ENCODE measurements at places on chromosomes 6 and 20.

- no peak for DNase-seq
These were observed 1.6 kb downstream of the ZBTB2 start for GRCh38 chr6:151389618-151390275.

DNA sequence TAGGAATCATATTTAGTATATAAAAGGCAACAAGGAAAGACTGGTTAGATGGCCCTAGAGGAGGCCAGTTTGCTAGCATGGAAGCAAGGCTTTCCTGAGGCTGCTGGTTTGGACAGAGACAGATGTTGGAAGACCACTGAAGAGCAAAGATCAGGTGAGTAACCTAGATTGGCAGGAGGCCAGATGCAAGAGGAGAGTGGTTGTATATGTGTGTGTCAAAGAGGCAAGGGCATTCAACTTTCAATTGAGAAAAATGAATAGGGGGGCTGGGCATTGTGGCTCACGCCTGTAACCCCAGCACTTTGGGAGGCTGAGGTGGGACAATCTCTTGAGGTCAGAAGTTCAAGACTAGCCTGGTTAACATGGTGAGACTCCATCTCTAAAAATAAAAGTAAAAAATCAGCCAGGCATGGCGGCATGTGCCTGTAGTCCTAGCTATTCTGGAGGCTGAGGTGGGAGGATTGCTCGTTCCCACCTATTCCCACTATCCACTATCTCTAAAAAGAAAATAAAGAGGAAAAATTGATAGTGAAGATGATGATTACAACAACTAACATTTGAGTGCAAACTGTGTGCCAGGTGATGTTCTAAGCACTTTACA, 79.8 kb downstream of the PRDM1 start:
- DNase-seq: no peak

DNA sequence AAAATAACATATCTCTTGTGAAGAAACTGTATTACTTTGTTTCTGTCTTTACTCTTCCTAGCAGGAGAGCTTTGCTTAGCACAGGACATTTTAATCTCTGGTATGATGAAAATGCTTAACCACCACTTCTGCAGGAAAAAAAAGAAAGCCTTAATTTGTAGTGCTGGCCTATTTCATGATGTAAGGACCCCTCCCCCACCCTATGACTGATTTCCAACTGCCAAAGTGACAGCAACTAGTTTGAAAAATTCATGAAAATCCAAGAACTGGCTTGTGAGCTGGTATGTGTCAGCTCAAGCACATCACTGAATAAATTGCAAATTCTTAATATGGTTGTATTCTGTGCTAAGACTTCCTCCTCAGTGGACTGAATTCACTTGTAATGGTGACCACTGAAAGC, 125.3 kb downstream of the REV3L start:
- DNase-seq: no peak

- no peak for DNase-seq
These were observed 316.1 kb downstream of the TAF4 start for GRCh38 chr20:61749406-61750075.

DNA sequence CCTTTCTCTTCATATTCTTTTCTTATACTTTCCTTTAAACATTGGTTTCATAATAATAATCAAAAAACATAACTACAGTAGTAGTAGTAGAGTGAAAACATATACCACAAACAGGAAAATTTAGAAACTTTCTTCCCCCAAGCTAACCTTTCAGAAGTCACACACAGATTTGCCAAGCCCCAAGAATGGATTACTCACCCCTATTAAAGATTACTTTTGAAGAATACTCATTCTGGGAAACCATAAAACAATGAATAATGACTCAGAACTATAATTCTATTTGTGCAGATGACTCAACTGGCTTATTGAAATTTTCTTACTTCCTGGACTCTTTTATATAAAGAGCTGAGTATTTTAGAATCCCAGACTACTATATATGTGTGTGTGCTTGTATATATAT, 119.4 kb upstream of the GJE1 start:
- DNase-seq: no peak

GRCh38 chr20:35363190-35363589, 48.6 kb downstream of the UQCC1 start:
- no peak for DNase-seq

DNA sequence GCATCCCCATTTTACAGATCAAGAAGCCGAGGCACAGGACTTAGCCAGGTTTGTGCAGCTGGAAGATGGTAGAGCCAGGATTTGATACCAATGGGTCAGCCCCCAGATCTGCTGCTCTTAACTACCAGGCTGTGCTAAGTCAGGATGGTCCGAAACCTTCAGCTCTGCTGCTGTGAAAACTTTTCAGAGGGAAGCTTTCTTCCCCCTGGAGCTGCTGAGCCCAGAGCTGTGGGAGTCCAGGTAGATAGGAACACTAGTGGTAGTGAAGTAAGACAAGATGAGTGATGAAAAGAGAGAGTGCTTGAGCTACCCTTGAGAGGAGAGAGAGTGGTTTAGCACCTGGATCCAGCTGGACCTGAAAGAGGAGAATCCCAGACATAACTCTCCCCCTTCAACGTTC, 230.8 kb downstream of the CDH4 start:
- DNase-seq: no peak

GRCh38 chr6:96926425-96926824, 1.9 kb downstream of the KLHL32 start:
- no peak for DNase-seq

DNA sequence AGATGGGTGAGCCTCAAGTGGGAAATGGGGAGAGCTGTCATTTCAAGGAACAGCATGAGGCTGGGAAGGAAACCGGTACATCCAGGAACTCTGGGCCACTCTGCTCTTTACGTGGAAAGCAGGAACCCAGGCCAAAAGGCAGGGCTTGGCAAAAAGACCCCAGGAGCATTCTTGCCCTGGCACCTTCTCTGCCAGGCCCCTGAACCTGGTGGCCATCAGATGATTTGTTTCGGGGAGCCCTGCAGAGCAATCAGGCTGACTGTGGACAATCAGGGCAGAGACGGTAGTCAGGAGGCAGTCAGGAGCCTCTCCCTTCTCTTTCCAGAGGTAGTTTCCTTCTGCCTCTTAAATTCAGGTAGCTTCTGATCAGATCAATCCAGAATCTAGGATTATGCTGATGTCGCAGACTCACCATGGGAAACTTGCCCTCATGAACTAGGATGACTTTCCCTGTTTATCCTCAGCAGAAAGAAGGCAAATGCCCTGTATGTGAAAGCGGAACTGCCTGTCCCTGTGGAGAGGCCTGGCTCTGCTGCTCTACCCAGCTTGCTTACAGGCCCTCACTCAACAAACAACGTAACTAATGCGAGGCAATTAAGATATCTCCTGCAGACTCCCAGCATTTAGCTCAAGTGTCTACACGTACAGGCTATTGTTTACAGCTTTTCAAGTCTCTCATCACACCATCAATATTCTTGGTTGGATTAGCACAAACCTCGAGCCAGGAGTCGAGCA, 36.6 kb downstream of the EZR start:
- DNase-seq: no peak

GRCh38 chr6:25423358-25423757, 144.2 kb downstream of the CARMIL1 start:
- DNase-seq: no peak

DNA sequence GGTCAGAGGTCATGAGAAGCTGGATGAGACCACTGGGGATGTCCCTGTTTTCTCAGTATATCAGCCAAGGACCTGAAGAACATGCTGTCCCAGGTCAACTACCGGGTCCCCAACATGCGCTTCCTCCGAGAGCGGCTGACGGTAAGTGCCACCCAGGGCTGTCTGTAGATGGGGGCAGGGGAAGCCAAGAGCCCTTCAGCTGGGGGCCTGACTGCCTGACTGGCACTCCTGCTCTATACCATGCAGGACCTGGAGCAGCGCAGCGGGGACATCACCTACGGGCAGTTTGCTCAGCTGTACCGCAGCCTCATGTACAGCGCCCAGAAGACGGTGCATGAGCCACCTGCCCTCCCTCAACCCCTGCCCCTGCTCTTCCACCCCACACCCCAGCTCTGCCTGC, 25.1 kb downstream of the PLCG1 start:
- no peak for DNase-seq

DNA sequence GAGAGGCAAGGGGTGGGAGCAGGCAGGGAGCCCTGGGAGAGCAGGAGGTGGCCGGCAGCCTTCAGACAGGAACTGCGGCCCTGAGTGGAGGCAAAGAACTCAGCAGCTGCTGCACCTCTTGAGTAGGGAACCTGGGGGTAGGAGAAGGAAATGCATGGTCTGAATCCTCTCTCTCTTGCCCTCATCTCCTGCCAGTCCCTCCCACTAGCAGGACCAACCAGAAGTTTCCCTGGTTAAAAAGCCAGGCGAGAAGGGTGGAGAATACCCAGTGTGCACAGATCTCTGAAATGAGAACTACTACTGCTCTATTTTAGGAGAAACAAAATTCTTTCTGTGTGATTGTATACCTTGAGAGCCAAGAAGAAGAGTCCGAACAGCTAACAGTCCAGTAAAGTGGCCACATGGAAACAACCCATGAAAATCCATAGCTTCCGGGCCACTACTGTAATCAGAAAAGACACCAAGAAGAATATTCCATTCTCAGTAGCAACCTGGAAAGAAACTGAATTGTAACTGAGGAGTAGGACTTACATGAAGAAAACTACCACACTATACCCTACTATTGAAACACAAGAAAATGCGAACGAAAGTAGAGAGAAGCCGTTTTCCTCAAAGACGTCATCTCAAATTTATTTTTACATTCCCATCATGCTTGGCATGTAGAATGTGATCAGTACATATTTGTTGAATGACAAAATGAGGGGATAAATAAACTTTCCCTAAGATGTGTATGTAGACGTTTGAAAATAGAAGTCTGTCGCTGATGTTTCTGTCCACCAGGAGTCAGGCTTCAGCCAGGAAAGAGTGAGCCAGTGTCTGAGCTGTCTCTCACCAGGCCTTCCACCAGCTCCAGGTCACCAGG, 25.6 kb downstream of the WRNIP1 start:
- DNase-seq: no peak

- DNase-seq: no peak
These were observed 156.8 kb downstream of the DTNBP1 start for GRCh38 chr6:15506066-15506465.

GRCh38 chr6:10875026-10875425, 6.8 kb downstream of the GCM2 start:
- no peak for DNase-seq

GRCh38 chr6:42434237-42434636, 17.5 kb downstream of the TRERF1 start:
- DNase-seq: no peak

- DNase-seq: no peak
These were observed 361.9 kb upstream of the JARID2 start for GRCh38 chr6:14883921-14884320.

DNA sequence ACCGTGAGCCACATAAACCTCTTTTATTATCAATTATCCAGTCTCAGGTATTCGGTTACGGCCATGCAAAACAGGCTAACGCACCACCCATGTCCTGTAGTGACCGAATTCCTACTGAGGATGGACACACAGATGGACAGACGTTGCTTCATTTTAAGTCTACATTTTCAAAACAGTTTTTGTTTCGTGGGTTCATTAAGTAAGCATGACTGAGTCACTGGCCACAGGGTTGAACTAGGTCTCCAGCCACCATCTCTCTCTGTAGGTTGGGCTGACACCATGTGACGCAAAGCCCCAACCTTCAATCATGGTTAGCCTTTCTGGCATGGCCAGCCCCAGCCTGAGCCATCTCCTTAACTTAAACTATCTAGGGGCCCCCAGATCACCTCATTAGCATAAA, 110.0 kb upstream of the SLC22A23 start:
- DNase-seq: no peak

GRCh38 chr6:169887529-169888140, 136.2 kb downstream of the ERMARD start:
- no peak for DNase-seq

DNA sequence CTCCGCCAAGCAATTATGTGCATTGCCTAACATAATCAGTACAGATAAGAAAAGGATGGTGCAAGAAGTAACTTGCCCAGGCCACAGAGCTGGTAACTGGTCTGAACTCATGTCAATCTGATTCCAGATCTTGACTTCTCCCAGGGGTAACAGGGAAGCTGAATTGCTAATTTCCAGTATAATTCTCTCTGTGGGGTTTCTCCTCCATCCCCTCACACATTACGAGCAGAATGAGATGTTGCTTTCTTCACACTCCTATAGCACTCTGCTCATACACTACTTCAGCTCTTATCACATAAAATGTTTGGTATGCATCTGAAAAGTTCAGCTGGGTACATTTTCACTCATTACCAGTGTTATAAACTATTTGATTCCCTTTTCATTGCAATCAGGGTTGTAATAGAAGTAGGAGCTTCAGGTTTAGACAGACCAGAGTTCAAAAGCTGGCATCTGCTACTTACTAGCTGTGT, 24.0 kb upstream of the LRRC1 start:
- no peak for DNase-seq

- DNase-seq: no peak
These were observed 321.1 kb downstream of the SYNE1 start for GRCh38 chr6:152316024-152316423.

- DNase-seq: no peak
These were observed 609.4 kb upstream of the HS3ST5 start for GRCh38 chr6:114952229-114952628.

GRCh38 chr6:14488180-14488579, 370.6 kb downstream of the CD83 start:
- no peak for DNase-seq

DNA sequence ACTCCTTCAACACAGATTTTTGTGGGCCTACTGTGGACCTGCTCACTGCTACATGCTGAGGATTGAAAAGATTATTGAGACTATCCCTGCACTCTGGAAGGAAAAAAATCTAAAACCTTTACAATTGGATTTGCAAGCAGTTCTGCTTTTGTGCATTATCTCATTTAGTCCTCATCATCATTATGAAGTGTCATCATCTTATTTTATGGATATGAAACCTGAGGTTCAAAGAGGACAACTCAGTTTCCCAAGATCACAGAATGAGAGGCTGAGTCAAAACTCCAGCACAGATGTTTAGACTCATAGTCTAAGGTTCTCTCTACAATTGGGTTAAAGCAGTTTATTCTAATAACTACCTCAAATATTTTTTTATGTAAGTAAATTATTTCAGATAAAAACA, 160.2 kb upstream of the MARCKS start:
- no peak for DNase-seq

GRCh38 chr6:89313006-89313405, 2.1 kb downstream of the GABRR2 start:
- DNase-seq: no peak
